ENCODE measurements at places on chromosomes 4 and X.

- DNase-seq, result no peak
These were observed 154.8 kb upstream of the ZFP42 start for GRCh38 chr4:187840814-187841213.

- no peak for DNase-seq
These were observed 230.9 kb upstream of the GPC4 start for GRCh38 chrX:133645977-133646718.

DNA sequence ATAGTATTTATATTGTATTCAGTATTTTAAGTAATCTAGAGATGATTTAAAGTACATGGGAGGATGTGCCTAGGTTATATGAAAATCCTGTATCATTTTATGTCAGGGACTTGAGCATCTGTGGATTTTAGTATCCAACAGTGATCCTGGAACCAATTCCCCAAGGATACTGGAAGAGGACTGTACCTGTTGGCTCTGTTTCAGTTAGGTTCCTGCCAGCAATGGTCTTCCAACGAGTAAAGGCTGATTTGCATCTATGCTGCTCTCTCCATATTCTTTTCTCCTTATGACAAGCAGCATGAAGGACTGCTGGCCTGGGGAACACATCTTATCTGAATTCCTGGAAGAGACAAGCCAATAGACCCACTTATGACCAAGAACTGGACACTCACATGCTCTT lies 34.9 kb downstream of the ASB9 start:
- no peak for DNase-seq

DNA sequence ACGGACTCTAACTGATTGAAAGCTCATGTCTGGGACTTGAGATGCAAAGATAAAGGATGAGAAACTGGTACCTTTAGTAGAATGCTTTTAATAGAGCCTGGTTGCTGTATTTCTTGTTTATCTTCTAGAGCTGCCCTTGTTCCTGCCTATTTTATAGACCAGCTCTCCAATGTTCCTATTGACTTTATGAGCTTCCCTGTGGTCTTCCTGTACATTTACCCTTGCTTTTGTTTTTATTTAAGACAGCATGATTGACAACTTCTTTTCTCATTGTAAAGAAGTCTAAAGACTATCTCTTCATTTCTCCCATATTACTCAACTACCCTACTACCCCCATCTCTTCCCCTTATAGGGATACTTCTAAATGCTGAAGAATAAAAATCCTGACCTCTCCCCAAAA lies 174.7 kb downstream of the UGT8 start:
- no peak for DNase-seq

GRCh38 chrX:130066975-130067615 lies 43.2 kb downstream of the ELF4 start:
- no peak for DNase-seq

DNA sequence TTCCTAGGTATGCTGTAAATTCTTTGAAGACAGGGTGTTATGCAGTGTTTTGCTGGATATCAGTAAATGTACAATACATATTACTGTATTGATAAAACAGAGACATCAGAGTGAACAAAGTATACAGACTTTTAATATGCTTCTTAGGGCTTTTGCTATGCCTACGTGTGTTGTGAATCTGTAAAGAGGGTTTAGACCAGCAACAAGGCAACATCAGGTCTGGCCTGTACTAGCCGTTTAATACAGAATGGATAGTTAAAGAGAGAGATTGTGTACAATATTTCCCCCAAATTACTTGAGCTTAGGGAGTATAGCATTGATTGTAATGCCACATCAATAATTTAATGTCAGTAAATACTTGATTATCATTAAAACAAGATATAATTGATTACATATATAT lies 75.2 kb downstream of the PAQR3 start:
- DNase-seq, result no peak

DNA sequence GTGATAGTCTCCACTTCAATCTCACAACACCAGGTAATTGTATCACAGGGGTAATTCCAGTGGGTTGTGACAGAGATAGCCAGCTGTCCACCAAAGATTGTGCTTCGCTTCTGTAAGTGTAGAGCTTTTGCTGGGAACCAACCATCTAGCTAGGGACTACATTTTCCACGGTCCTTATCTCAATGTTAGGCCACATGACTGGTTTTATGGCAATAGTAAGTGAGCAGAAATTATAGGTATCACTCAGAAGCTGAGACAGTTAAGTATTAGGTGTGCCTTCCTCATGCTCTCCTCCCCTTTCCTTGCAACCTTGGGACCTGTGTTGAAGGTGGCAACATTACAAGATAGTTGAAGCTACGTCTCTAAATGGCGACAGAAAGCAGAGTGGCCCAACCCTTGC lies 108.8 kb upstream of the NALF2 start:
- DNase-seq, result no peak

DNA sequence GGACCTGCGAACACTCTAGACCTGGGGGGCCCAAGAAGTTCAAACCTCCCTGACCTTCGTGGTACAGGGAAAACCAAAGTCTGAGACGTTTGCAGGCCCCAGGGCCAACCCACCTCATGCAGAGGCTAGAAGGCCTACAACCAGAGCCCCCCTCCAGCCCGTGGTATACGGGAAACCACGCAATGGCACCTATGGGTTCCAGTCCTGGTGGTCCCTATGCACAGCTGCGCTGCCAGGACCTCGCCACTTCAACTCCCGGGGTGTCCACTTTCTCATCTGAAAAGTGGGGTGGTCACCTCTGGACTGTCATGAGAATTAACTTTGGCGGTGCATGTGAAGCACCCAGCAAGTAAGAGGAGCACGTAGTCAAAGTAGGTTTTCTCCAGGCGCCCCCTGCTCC lies 8.4 kb upstream of the MSX1 start:
- DNase-seq, result no peak

- no peak for DNase-seq
These were observed 45.0 kb upstream of the MAML3 start for GRCh38 chr4:140198942-140199341.

- DNase-seq, result no peak
These were observed 293.6 kb upstream of the NDST3 start for GRCh38 chr4:117740736-117741135.

DNA sequence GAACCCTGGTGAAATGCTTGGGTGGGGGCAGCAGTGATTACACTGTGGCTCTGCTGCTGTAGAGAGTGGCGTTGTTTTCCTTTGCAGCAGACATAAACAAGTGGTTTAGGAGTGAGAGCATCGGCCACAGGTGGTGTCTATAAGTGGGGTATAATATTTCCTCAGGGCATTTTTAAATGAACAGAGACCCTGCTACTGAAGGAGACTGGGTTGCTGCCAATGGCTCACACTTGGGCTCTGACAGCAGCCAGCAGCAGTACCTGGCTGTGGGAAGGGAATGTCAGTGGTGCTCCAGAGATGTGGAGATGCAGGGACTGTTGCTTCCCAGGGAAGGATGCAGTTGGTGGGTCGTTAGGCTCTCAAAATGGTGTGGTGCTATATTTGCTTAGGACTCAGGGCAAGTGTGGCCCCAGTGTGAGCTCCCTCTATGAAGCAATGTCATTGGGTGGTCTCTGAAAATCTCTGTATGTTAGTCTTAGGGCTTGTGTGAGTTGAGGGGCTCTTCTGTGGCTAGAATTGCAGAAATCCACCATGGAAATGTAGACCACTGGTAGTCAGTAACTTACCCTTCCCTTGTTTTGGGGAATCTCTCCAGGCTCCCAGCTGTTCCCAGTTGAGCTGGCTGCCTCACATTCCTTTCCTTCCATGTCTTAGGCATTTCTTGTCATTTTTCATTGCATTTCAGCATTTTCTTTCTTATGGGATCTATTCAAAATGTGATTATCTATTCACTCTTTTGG lies 1023.0 kb upstream of the GRID2 start:
- DNase-seq, result no peak

DNA sequence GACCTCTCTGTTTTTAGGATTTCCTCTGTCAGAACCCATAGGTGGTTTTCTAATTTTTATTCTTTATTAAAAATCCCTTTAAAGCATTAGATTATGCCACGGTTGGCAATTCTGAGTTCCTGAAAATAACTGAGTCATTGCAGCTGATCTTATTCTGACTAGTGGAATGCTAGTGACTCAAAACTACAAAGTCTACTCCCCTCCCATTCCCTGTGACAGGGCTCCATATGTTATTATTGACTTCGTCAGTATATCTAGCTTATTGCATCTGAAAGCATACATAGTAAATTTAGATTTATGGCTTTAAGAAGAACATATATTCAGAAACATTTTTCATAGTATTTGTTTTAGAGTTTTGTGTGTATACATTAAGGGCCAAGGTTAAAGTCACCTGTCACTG lies 38.5 kb downstream of the HERC3 start:
- no peak for DNase-seq

- DNase-seq, result no peak
These were observed 35.2 kb upstream of the F9 start for GRCh38 chrX:139495324-139495723.

DNA sequence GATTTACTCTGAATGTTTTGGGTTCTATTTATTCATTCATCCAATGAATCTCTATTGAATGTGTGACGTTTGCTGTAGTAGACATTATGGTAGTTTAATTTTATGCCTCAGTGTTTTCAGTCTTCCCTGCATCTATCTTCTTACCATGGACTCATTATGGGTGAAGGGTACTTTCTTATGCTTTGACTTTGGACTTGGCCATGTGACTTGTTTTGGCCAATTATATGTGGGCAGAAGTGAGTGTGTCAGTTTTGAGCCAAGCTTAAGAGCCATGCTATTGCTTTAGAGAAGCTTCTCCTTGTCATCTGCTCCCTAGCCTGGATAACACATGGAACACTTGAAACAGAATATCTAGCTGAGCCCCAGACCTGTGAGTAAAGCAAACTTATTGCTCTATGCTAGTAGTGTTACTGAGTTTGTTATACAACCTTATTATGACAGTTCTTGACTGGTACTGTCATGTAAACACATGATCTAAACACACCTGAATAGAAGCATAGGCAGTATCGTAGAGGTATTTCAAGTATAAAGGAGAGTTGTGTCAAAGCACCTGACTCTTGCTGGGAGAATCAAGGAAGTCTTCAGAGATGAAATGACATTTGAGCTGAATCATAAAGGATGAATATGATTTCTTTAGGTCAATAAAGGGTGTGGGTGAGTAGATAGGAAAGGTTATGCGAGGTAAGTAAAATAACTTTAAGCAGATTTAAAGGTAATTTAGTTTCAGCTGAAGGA lies 128.4 kb downstream of the NAA11 start:
- DNase-seq, result no peak

DNA sequence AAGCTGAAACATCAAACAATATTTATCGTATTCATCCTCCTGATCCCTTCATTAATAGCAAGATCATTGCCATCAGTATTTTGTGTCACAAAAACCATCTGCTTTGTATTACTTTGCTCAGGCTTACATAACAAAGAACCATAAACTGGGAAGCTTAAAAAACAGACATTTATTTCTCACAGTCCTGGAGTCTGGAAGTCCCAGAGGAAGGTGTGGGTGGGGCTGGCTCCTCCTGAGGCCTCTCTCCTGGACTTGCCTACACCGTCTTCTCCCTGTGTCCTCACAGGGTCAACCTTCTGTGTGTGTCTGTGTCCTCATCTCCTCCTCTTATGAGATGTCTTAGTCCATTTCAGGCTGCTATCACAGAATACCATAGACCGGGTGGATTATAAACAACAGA lies 61.3 kb upstream of the MXRA5 start:
- DNase-seq, result no peak

GRCh38 chr4:3389233-3390215 lies 52.2 kb upstream of the HGFAC start:
- DNase-seq, result no peak

DNA sequence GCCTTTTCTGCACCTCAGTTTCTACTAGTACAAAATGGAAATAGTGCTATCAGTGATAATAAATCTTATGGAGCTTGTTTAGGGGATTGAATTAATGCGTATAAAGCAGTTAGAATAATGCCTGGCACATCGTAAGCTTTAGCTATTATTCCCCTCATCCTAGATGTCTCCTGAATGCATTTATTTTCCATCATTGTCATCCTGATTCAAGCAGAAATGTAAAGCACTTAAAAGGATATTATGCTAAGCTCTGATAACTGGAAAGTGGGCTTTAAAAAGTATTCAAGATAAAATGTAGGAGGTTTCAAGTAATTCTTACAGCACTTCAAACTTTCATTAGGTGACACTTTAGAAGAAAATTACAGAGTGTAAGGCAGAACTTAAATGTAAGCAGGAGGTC lies 178.7 kb downstream of the RBM46 start:
- DNase-seq, result no peak

- no peak for DNase-seq
These were observed 89.5 kb downstream of the EVC start for GRCh38 chr4:5800496-5800895.

DNA sequence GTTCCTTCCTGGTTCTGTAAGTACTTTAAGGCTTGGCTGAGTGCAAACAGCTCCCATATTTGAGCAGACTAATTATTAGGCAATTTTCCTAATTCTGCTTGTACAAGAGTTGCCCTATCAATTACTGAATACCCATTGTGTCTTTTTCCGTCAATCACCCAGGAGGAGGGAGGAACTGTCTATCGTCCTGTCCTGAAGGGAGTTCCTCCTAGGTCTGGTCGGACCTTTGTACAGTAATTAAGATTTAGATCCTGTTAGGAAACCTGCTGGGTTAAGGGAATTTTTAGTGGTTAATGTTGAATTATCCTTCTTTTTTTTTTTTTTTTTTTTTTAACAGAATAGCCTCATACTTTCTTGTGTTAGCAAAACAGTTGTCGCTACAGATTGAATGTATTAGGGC lies 130.1 kb downstream of the KDM6A start:
- no peak for DNase-seq

DNA sequence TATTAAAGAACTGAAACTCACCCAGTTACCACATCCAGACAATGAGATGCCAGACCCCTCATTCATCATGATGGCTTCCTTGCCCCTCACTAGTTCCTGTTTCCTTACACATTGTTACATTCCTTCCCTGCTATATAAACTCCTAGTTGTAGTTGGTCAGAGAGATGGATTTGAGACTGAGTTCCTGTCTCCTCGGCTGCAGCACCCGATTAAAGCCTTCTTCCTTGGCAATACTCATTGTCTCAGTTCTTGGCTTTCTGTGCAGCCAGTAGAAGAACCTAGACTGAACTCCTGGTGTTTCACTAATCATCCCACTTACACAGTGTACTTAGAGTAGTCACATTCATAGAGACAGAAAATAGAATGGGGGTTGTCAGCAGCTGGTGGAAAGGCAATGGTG lies 324.7 kb downstream of the TRIML1 start:
- no peak for DNase-seq

GRCh38 chr4:41799126-41799525 lies 50.6 kb upstream of the PHOX2B start:
- no peak for DNase-seq

- DNase-seq, result peak; percentile 43
These were observed 824.0 kb downstream of the STIM2 start for GRCh38 chr4:27684610-27685011.

- no peak for DNase-seq
These were observed 20.3 kb upstream of the SOD3 start for GRCh38 chr4:24775032-24775605.

DNA sequence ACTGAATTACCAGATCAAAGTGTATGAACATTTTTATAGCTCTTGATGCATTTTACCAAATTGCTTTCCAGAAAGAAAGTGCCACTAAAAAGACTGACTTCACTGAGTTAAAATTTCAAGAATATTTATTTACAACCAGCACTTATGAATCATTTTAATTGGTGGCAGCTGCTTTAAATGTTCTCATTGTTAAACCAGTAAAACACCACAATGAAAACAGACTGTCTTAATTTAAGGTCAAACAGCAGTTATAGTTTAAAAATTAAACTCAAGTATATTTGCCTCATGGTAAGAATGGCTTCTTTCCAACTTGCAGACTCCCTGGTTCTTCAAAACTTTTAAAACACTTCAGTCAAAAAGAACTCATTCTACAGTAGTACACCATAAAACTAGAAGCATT lies 36.9 kb downstream of the AMMECR1 start:
- DNase-seq, result no peak

Data from NCI-H2081 treated with DMSO at 0.1 percent for 48 hours (cell line).